Kidney tubule cell (primary cell): ENCODE measurements at places on chromosomes 11 and 22.

DNA sequence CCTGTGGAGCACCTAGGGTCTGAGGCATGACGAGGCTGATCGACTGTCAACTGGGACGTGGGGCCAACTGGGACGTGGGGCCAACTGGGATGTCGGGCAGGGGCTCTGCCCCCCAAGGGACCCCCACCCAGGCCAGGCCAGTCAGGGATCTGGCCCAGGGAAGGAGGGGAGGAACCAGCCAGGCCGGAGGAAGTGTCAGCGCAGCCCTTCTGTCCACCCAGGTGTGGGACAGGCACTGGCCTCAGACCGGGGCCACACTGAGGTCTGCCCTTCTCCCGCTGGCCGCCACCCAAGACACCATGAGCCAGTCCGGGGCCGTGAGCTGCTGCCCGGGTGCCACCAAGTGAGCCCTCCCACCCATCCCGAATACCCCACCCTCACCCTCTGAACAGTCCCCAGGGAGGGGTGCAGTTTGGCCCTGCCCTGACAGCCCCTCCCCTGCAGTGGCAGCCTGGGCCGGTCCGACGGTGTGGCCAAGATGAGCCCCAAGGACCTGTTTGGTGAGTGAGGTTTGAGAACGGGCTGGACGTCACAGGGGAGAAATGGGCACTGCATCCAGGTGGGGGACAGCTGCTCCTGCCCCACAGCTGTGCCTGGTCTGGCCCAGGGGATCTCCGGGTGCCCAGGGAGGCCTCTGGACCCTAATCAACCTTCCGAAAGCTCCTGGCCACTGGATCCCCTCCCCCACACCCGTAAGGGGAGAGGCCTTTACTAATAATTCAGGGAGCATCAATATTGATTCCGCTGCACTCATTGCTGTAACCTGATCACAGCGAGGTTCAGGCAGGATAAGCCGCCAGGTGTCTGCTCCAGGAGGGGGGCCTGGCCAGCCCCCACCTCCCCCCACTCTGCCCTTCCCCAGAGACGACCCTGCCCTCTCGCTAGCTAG, 3.3 kb downstream of the EPS8L2 start:
- no peak for DNase-seq

DNA sequence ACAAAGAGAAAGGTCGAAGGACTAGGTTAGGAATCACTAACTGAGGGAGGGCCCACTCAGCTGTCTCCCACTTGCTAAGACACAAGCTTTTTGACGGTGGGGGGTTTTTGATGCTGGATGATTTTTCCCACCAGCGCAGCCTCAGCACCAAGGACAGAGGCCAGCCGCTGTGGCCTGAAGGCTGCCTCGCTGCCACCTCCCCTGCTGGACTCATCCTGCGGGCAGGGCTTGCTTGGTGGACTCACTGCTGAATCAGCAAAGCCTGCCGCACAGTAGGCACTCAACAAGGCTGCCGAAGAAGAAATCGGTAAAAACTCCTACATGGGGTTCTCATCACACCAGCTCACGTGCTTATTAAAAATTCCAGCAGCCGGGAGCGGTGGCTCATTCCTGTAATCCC, 2.6 kb downstream of the ALG12 start:
- no peak for DNase-seq

DNA sequence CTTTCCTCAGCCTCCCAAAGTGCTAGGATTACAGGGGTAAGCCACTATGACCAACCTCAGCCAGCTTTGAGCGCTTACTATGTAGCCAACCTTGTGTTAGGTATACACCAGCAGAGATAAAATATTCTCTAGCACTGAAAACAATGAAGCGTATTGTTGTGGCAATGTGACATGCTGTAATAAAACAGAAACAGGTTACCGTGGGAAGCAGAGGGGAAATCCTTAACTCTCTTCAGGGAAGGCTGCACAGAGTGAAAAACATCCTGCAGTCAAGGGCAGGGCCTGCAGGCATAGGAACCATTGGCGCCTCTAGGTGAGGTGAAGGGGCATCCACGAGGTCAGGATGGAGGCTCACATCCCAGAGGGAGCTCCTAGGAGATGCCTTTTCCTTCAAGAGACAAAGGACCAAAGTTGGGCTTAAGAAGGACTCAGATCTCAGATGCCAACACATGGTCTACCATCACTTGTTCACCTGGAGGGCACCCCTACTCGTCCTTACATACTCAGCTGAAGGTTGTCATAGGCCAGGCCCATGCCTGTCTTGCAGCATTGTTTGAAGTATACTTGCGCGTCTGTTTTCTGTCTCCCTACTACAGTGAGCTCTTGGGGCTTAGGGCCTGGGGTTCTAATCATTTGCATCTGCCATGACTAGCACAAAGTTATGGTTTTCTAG, 8.0 kb downstream of the POLD4 start:
- DNase-seq: peak; percentile 36

DNA sequence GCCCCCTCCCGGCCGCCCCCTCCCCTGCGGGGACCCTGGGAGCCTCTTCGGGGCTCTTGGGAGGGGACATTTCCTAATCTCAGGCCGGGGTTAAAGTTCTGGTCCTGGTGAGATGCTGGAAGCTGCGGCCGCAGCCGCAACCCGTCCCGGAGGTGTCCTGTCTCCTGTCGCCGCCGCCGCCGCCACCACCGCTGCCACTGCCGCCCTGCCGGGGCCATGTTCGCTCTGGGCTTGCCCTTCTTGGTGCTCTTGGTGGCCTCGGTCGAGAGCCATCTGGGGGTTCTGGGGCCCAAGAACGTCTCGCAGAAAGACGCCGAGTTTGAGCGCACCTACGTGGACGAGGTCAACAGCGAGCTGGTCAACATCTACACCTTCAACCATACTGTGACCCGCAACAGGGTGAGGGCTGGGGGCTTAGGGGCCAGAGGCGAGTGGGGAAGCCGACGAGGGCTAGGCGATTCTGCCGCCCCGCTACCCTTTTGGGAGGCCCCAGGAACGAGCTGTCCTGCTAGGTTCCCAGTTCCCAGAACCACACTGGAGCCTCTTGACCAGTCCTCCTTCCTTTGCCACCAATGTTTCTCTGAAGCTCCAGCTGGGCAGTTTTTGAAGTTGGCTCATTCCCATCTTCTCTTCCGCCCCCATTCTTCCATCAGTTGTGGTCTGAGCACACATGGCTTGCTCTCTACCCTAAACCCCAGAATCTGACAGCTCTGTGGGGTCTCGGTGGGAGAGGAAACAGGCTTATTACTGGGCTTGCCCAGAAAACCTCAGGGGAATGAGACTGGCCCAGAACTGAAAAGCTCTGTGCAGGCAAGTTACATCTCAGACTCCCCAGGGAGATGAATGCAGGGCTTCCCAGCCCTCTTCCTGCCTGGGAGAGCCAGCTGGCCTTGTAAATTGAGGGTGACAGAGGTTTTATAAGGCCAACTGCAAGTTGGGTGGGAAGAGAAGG, 781 bp downstream of the SIDT2 start:
- peak; percentile 26 for DNase-seq

DNA sequence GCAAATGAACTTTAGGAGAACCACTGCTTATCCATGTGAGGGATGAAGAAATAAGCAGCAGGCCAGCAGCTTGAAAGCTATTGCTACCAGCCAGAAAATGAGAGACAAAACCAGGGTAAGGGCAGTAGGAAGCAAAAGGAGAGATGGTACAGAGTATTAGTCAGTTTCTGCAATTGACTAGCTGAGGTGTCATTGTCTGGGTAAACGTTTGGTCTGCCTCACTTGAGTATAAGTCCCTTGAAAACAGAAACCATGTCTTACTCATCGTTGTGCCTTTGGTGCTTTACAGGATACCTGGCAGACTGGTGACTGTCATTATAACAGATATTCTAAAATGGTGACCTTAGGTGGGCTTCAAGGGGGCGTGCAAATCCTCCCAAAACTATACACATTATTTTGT, 63.9 kb upstream of the USP47 start:
- DNase-seq: peak; percentile 64

GRCh38 chr11:1994121-1994520, 3.5 kb downstream of the H19 start:
- no peak for DNase-seq

DNA sequence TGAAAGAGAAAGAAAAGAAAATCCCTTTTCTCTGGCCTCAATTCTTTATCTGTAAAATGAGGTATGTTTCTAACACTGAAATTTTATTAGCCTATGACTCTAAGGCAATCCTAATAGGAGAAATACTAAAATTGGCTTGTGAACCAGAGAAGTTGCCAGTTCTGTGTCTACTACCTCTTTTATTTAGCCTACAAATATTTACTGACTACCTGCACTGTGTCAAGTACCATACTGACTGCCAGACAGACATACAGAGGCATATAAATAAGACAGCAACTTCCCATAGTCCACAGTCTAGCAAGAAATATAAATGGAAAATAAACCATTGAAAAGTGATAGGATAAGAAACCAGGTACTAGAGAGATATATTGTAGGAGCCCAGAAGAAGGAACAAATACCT, 2.4 kb upstream of the SOX6 start:
- DNase-seq: no peak

- peak; percentile 48 for DNase-seq
Measured at GRCh38 chr11:33716243-33716642, 15.6 kb upstream of the C11orf91 start.

DNA sequence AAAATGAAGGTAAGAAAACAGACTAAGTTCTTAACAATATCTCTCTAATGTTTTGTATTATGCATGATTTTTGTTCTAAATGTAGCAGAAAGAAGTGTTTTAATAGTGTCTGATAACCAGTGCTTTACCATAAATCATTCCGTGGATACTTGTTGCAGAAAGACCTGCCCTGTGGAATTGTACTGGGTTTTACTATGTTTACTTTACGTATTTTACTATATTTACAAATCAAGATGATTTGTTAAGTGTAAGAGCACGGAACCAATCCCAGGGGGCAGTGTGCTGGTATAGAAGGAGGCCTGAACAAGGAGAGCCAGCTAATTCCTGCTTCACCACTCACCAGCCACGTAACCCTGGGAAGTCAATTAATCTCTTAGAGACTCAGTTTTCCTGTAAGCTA, 1.4 kb downstream of the HTR3B start:
- no peak for DNase-seq

DNA sequence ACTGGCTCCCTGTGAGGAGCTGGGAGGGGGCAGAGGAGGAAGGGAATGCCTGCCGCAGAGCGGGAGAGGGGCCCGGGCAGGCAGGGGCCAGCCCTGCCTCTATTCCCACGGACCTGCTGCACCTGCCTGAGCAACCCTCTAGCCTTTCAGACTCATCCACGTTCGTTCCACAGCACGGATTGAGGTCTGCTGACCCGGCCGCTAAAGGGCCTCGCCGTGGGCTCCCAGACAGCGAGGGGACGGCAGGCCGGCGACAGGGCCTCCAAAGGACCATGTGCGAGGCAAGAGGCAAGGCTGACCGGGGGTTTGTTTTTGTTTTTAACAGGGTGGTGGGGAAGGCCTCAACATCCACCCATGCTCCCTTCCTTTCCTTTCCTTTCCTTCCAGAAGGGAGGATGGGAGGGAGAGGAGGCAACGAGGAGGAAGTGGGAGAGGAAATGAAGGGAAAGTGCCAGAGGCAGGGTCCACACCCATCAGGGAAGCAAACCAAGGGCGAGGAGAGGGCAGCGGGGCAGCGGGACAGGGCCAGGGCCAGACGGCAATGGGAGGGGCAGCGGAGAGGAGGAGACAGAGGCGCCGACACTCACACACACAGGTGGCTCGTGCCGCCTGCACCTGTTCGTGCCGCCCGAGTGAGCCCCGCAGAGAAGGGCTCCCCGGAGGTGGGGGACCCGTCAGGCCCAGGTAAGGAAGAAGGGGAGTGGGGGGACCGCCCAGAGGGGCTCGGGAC, 7.5 kb downstream of the LRFN4 start:
- DNase-seq: no peak

DNA sequence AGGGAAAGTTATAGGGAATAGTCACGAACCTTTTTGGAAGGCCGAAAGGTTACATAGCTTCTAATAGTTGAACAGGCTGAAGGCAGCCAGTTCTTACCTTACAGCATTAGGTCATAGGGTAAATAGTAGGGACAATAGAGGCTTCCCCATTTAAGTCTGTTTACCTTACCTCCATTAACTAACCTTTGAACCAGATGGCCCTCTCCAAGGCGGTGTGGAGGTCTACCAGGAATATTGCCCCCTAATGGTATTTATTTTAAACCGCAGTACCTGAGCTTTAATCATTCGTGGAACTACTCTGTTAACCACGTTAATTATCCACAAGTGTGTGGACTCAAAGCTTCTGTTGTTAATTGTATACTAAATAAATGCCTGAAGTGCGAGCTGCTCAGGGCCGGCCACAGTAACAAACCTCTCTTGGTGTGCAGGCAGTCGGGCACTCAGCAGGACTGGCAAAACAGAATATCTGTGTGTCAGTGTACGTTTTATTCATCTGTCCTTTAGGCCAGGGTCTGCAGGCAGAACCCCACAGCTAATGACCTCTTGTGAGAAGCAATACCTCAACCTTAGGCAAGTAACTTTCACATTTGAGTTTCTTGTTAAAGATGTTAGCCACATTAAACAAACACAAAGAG, 81.7 kb downstream of the PRCP start:
- DNase-seq: no peak

DNA sequence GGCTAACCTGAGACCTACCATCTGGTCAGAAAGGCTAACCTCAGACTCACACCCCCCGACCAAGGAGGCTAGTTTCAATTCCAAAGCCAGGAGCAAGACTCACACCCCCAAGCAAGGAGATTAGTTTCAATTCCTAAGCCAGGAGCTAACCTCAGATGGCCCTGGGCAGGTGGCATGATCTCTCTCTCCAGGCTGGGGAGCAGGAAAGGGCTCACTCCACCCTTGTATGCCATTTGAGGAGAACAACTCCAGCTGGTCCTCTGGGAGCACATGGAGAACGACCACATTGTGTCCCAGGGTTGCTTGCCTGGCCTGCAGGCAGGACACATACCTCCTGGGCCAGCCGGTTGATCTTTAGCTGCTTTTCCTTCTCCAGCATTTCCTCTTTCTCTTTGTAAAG, 32.6 kb downstream of the USH1C start:
- DNase-seq: no peak

DNA sequence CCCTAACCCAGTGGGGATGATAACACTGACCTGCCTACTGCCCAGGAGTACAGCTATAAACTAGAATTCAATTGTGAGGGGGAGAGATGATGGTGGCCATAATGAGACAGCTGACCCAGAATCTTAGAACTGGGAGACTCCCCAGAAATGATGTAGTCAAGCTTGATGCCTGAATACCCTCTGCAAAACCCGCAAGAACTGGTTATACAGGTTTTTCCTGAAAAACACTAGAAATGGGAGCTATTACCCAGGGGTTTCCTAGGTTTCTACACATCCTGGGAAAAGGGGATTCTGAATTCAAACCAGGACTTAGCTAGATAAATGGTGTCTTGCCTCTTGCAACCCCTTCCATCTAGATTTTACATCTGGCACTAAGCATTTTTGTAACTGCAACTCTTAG, 113.8 kb upstream of the NARS2 start:
- peak; percentile 20 for DNase-seq

DNA sequence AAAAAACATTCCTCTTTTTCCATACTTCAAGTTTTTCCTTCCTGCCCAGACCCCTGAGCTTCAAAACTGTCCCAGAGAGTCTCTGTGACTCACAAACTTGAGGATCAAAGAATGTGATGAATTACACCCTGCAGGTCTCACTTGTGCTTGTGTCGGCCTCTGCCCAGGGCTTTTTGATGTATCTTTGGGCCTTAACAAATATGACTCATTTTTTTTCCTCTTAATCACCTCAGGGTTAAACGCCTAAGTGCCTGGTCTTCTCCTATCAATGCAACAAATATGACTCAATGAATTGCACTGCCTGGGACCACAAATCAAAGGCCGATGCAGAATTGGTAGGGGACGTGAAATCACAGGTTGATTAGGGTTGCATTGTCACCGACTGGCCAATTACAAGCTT, 267.7 kb downstream of the LARGE1 start:
- DNase-seq: peak; percentile 87

- DNase-seq: no peak
Measured at GRCh38 chr11:48083421-48083820, 103.1 kb downstream of the PTPRJ start.
